Prostate gland (tissue), 2 donors: ENCODE measurements at places on chromosomes 5 and 9. TPM values are rescaled to one million over a fixed set of nuclear protein-coding genes. Genes with fewer than 3 reads are reported as not detected.

Gene TRIP13
- 11.9 TPM for total RNA-seq

Gene PARP8
- total RNA-seq, result 21.8 TPM

Gene GNA14
- total RNA-seq, result 2.4 TPM

Gene FAXDC2
- total RNA-seq, result 35.3 TPM

Gene LAMC3
- 156 TPM for total RNA-seq

Gene PCDHGC3
- 55.3 TPM for total RNA-seq

Gene PCDHGC4
- 4.1 TPM for total RNA-seq

Gene SPINK4
- not detected for total RNA-seq

Gene ANGPTL2
- total RNA-seq, result 43.2 TPM

Gene TXNDC8
- total RNA-seq, result not detected

Gene RLN1
- 105 TPM for total RNA-seq

Gene PTPDC1
- total RNA-seq, result 17.9 TPM

Gene GKAP1
- total RNA-seq, result 10.2 TPM

GRCh38 chr5:81506378-81506777 lies 112.4 kb upstream of the ACOT12 start:
- no peak for DNase-seq

GRCh38 chr9:31519011-31519410 lies 865.4 kb upstream of the ACO1 start:
- DNase-seq, result no peak

DNA sequence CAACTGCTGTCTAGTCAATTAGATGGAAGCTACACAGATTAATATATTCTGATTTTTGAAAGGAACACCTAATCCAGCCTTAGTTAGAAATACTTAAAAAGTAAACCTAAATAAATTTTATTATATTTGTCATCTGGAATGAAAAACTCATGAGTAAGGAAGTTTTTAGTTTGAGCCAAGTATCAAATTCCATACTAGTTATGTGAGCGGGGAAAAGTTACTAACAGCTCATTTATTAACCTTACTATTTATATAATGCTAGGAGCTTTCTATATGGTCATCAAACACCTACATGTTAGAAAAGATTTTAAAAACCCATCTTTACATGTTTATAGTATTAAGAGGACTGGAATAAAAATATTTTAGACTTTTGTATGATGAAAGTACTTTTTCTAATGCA lies 41.6 kb upstream of the POU5F2 start:
- DNase-seq, result no peak

- no peak for DNase-seq
These were observed 569.5 kb downstream of the PSAT1 start for GRCh38 chr9:78866207-78867132.

- no peak for DNase-seq
These were observed 80.7 kb downstream of the GRIA1 start for GRCh38 chr5:153571162-153571561.

- DNase-seq, result peak; percentile 40
These were observed 8.6 kb upstream of the PRRX2 start for GRCh38 chr9:129656795-129657390.

GRCh38 chr9:124306098-124306735 lies 48.5 kb downstream of the NEK6 start:
- DNase-seq, result no peak

- no peak for DNase-seq
These were observed 606.2 kb downstream of the TLE4 start for GRCh38 chr9:80177949-80178480.

GRCh38 chr9:94584555-94584954 lies 9.1 kb downstream of the FBP2 start:
- DNase-seq, result no peak

- no peak for DNase-seq
These were observed 26.7 kb downstream of the XRCC4 start for GRCh38 chr5:83104021-83104420.

DNA sequence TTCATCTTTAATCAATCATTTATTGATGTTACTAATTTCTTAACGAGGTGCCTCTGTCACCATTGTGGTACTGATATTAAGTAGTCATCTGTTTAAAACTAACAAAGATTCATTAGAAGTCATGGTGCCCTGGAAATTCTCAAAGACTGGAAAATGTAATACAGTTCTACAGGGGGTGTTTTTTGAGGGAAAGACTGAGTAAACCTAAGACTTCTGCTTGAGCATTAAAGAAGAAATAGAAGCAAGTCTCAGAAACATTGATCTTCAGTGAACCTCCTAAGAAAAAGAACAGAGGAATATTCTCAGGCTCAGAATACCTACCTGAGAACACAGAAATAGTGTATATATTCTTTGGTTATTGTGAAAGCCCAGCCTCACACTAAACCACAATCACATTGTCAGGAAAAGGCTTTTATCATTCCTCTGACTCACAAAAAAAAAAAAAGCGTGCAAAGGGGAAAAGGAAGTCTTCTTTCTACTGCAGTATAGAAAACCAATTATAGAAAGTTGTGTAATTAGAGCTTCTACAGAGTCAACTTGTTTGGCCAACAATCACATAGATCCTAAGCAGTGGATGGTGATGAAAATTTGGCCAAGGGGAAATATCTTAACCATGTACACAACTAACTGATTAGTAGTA lies 60.8 kb downstream of the HINT1 start:
- DNase-seq, result no peak

DNA sequence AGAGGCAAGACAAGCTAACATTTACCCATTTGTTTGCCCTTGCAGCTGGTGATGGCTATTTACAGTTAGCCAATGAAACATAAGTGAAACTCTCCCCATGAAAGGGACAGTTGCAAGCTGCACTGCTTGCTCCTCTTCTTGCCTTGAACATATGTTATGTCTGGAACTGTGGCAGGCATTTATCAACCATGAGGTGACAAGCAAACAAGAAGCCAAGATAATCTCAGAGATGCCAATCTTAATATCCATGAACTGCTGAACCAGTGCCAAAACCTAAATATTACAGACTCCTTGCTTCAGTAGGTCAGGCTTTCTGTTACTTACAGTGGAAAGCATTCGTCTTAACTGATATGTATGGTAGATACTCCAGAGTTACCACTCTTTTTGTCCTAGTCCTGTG lies 133.4 kb downstream of the ACTBL2 start:
- DNase-seq, result no peak

- DNase-seq, result peak; percentile 26
These were observed at the start of gene SMIM32 for GRCh38 chr5:136192526-136193321. Gene SMIM32, minus strand, starts transcription at chr5:136193162. Its CDS starts 638 bp downstream, at chr5:136192524.

DNA sequence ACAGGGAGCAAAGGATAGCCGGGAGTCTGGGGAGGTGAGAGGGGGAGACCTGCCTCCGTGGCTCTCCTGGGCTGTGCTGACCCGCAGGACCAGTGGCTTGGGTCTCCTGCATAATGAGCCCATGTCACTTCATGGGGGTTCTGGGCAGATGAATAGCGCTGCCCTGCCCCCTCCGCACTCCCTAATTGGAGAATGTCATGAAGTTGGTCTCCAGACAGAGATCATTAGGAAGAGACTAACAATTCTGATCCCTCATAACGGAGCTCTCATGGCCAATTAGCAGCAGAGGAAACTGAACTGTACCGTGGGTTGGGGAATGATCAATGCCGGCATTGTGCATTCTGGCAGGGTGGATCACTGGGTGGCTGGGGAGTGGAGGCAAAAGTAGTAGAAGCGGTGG lies 186.1 kb downstream of the FSTL4 start:
- DNase-seq, result no peak

- DNase-seq, result no peak
These were observed 166.7 kb upstream of the PPP2R2B start for GRCh38 chr5:147045290-147045689.

GRCh38 chr9:32558408-32558934 lies 6.1 kb upstream of the TOPORS start:
- DNase-seq, result no peak

DNA sequence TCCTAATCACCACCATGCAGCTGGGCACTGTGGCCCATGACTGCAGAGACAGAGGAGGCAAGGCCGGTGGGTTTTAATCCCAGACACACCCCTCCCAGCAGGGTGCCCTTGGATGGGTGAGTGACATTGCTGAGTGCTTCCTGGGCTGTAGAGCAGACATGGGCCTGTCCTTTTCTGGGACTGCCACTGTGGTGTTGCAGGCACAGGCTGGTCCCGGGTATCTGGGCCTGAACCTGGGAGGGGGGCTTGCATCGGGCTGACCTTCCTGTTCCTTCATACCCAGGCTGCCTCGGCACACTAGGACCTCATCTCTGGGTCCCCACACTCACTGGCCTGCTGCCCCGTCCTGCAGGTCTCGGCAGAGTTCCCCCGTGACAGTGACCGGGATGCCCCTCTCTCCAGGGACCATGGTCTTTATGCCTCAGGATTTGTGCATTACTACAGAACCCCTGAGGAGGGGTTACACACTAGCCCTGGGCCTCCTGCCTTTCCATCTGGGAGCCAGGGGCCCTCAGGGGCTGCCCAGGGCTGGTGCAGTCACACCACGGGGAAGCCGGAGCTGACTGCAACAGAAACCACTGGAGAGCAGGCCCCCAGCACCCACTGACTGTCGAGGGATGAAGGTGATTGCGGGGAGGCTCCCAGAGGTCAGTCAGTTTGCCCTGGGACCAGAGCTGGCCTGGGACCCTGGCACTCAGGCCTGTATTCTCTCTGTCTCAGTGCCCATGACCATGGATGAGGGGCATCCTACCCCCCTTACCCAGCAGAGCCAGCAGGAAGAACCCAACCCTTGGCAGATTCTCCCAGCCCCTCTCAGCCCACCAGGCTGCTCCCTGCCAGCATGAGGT lies 8.9 kb upstream of the SLC25A48 start:
- DNase-seq, result no peak

GRCh38 chr9:105355781-105356180 lies 92.1 kb upstream of the FSD1L start:
- no peak for DNase-seq

DNA sequence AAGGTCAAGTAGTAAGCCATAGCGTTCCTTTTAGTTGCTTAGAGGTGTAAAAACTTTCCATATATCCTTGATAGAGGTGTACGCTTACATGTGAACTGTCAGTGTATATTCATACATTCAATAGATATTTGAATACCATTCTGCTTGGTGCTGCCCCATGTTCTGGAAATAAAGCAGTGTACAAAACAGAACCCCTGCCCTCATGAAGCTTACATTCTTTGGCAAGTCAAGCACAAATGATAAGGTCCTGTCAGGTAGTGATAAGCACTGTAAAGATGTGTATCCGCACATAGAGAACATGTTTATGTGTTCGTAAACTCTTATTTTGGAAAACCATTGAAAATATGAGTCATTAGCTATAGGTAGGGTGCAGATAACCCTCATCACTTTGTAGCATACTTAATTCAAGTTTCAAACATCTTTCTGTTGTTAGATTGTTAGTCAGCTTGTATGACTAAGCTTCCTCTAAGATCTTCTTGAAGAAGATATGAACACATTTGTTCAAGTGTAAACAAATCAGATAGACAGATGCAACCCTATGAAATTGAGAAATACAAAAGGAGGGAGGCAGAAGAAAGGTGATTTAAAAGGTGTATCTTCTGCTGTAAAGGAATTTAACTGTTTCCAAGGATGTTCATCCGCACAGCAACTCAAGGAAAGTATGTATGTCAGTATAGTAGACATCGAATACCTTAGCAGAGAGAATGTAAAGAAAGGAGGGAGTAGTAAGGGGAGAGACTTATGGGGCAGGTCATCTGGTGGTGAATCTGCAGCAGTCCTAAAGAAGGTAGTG lies 1.6 kb downstream of the GTF3C4 start:
- no peak for DNase-seq

GRCh38 chr9:130981756-130982137 lies 27.2 kb upstream of the LAMC3 start:
- no peak for DNase-seq

DNA sequence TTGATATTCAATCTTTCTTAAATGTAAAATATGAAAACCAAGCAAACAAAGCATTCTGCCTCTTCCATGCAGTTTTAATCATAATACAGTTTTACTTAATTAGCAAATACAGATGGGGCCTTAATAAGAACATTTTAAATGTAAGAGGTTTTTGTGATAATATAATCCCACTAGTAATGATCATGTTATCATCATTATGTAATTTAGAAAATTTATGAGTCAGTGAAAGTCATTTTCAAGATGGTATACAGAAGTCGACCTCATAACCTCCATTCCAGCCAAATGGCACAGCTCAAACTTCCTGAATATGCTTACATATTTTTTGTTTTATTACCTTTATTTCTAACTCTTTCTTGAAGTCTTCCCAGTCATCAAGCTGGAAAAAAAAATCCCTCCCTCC lies 102.2 kb upstream of the GNA14 start:
- no peak for DNase-seq

DNA sequence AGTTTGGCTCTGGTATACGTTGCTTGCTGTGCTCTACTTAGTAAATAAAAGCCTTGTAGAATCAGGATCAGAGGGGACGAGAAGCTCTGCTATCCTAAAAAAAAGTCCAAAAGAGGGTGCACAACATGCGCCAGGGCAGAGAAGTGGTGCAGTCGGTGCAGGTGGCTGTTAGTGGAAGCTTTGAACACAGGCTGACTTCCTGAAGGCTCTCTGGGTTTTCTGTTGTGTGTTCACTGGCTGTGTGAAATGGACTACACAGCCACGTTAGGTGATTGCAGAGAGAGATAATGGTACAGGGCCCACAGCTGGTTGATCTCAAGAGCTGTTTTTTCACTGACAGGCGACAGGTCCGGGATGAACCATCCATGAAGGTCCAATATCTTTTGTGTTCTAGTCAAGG lies 167.4 kb downstream of the TMEM167A start:
- no peak for DNase-seq

GRCh38 chr9:115254287-115255180 lies 136.6 kb upstream of the TNC start:
- no peak for DNase-seq

DNA sequence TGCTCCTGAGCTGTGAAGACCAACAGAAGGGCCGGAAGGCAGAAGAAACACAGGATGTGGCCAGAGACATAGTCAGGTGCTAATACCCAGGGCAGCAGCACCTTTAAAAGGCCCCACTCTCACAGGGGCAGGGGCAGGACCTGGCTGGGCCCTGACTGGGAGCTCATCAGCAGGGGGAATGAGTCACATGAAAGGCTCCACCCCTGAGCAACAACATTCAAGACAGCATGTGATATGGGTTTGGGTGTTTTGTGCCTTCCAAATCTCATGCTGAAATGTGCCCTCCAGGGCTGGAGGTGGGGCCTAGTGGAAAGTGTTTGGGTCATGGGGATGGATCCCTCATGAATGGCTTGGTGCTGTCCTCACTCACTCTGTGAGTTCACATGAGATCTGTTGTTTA lies 181.7 kb downstream of the ERCC6L2 start:
- DNase-seq, result no peak

DNA sequence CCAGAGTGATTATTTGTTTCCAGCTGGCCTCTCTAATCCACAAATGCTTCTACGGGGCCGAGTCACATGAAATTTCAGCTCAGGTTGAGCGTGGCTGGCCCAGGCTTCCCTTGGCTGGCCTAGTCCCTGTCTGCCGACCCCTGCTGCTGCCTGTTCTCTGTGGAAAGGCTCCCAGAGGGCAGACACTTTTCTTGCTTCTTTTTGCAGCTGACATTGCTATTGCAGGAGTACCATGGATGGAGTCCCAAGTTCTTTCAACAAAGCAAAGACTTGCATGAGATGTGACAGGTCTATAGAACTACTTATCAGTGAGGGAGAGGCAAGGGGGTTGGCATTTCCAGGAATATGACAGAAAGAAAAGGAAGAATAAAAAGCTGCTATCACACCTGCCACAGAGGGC lies 287.4 kb upstream of the ARRDC3 start:
- no peak for DNase-seq
